Large intestine (tissue), 12 donors: ENCODE measurements at places on chromosomes 3 and 15. TPM values are rescaled to one million over a fixed set of nuclear protein-coding genes. Genes with fewer than 3 reads are reported as not detected.

DNA sequence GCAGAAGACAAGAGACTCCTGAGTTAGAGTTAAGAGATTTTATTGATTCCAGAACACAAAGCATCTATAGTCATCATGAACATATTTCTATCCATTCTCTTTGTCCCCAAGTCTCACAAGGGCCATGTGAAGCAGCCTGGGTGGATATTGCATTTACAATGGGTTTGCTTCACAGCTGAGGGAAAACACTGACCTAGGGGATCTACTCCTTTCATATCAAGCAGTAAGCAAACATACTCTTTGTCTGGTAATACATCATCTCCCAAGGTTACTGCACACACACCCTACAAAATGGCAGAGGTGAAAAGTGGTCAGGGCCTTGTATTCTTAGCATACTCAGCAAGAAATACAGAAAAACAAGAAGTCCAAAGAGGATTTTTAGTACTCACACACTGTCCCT is 267.7 kb upstream of the BCHE start:
- DNase-seq, result no peak

GRCh38 chr3:61029194-61029593 is 222.1 kb downstream of the FHIT start:
- no peak for DNase-seq

DNA sequence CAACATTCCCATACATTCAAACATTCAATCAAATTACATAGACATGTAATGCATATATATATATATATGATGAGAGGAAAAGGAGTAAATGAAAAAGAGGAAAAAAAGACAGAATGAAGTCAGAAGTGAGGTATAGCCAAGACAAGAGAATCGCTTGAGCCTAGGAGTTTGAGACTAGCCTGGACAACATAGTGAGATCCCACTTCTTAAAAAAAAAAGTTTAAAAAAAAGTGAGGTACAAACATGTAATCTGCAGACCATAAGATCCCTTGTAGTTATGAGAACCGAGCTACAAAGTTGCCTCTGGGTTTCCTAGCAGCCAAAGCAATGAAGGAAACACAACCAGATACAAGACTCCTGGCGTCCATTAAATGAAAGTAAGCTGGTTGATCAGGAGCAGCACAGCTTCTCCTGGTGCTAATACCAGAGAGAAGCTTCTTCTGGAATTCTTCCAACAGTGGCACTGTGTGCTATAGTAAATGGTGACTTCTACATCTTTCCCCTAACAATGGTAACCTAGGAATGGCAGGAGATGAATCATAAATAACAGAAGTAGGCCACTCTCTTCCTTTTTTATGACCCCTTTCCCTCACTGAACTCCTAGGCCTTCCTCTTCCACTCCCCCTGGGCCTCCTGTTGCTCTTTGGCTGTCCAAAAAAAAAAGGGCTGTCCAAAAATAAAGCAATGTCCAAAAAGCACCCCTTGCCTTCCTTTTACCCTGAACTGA is 3.5 kb downstream of the KCNMB3 start:
- DNase-seq, result no peak

GRCh38 chr3:139470199-139470598 is 6.1 kb downstream of the RBP2 start:
- DNase-seq, result peak; percentile 17

DNA sequence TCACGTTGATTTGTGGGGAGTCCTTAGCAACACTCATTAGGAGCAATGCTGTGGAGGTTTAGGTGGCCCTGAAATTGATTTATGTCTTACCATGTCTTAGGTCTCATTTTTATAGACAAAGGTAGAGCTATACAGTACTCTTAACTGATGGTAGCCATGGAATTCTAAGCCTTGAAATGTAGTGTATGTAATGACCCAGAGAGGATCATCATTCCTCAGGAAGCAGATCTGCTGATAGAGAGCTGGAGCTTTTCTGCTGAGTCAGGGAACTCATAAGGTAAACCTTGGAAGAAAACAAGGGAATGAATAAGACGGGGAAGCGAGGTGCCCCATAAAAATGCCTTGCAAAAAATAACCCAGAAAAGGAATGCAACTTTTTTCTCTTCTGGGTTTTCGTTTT is 34.0 kb upstream of the ZNF639 start:
- no peak for DNase-seq

GRCh38 chr3:185750015-185750414 is 74.8 kb downstream of the IGF2BP2 start:
- DNase-seq, result no peak

GRCh38 chr15:52417521-52417920 is 111.2 kb downstream of the MYO5A start:
- DNase-seq, result no peak

- no peak for DNase-seq
Observed at GRCh38 chr3:55524565-55525244, 37.6 kb upstream of the WNT5A start.

- DNase-seq, result no peak
Observed at GRCh38 chr3:69094467-69095205, 9.9 kb downstream of the ARL6IP5 start.

DNA sequence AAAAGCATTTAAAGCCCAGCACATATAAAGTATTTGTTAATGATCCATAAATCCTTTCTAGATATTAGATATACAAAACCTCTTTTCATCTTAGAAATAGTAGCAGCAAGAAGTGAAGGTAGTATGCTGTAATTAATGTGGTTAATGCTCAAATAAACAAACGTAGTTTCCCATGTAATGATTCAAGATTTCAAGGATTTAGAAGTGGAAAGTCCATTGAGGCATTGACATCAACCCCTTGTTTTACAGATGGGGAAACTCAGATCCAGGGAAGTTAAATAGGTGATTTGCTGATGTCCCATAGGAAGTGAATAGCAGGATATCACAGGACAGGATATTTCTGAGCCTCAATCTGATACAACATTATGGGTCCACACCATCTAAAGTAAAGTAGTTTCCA is 47.2 kb downstream of the TSC22D2 start:
- DNase-seq, result no peak

GRCh38 chr3:133812872-133813271 is 7.3 kb downstream of the SRPRB start:
- DNase-seq, result no peak

- no peak for DNase-seq
Observed at GRCh38 chr3:145869958-145870357, 291.0 kb downstream of the PLOD2 start.

- DNase-seq, result no peak
Observed at GRCh38 chr3:15453991-15454625, 26.7 kb downstream of the EAF1 start.

GRCh38 chr15:89814112-89814742 is 425 bp downstream of the ANPEP start:
- no peak for DNase-seq

DNA sequence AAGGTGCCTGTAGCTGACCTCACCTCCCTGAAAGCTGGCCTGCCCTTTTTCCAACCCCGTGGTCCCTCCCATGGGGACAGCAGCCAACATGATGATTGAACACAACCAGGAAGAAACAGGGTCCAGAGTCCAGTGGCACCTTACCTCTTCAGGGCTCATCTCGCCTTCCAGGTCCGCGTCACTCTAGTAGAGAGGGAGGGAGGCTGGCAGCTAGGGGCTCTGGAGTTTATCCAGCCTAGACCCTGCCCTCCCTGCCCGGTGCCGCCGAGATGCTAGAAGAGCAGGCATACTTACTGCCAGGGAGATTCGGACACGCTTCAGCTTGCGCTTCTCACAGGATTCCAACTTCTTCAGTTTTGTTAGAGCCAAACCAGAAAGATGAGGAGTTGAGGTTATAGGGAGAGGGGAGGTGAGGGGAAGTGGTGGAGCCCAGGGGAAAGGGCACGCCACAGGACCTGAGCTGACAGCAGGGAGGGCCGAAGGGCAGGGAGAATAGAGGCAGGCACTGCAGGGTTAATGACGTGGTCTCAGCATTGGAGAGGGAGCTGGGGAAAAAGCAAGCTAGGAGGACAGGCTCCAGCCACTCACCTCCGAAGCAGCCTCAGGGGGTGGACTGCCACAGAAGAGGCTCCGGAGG is 9.1 kb downstream of the CLCN2 start:
- DNase-seq, result peak; percentile 95

- no peak for DNase-seq
Observed at GRCh38 chr3:70071138-70071537, 71.6 kb downstream of the SAMMSON start.

GRCh38 chr3:190064112-190064511 is 56.6 kb downstream of the P3H2 start:
- no peak for DNase-seq

Gene TNNC1
- 1.8 TPM for polyA plus RNA-seq

Gene PATL2
- polyA plus RNA-seq, result 2.3 TPM

Gene RAF1
- polyA plus RNA-seq, result 88.4 TPM

Gene TMEM42
- 17.1 TPM for polyA plus RNA-seq

Gene SCN11A
- 1.1 TPM for polyA plus RNA-seq

Gene SLC6A11
- 0.07 TPM for polyA plus RNA-seq

Gene TRIM42
- not detected for polyA plus RNA-seq

Gene CD86
- polyA plus RNA-seq, result 3.3 TPM

Gene PCSK6
- polyA plus RNA-seq, result 22.2 TPM

Gene FILIP1L
- polyA plus RNA-seq, result 36.3 TPM

Gene CCRL2
- 11.3 TPM for polyA plus RNA-seq
